ENCODE measurements at places on chromosomes 13 and 19.

GRCh38 chr19:27792576-27793127, 1420.3 kb downstream of the UQCRFS1 start:
- DNase-seq = no peak

GRCh38 chr13:72062566-72062965, 195.6 kb upstream of the DACH1 start:
- DNase-seq = peak; percentile 58

- no peak for DNase-seq
Observed at GRCh38 chr19:17968362-17968761, 1.5 kb downstream of the KCNN1 start.

GRCh38 chr13:97134364-97135095, 87.6 kb upstream of the MBNL2 start:
- no peak for DNase-seq

DNA sequence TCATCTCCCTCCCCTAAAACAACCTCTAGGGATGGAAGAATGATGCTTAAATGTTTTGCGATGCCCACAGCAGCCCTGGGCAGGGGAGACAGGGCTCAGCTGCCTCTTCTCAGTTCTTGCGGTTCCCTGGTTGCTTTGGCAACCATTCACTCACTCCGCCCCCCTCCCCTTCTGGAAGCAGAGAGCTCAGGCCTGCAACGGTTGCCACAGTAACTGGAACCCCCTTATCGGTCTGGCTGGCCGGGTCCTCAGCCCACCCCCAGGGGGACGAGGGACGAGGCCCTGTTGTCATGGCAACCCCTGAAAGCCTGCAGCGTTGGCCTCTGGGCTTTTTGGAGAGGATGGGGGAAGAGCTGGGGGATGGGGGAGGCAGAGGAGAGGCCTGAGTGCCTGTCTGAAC, 19.5 kb downstream of the NOVA2 start:
- no peak for DNase-seq

Measured in NCI-H146 (cell line).